ENCODE measurements at places on chromosomes 16 and 17.

DNA sequence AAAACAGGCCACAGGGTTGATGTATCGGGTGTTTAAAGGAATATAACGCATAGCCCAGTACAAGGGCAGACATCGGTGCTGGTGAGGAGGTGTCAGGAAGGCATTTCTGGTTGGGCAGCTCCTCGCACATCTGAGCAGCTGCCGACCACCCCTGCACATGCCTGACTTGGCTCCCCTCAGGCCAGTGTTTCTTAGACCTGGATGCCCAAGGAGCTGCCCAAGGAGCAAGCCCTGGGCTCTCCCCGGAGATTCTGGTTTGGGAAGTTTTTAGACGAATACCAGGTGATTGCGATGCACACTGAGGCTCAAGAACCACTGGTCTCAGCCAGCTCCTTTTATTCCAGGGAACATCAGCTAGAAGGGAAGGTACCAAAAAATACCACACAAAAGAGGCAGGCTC is 11.6 kb downstream of the WIPI1 start:
- no peak for DNase-seq

DNA sequence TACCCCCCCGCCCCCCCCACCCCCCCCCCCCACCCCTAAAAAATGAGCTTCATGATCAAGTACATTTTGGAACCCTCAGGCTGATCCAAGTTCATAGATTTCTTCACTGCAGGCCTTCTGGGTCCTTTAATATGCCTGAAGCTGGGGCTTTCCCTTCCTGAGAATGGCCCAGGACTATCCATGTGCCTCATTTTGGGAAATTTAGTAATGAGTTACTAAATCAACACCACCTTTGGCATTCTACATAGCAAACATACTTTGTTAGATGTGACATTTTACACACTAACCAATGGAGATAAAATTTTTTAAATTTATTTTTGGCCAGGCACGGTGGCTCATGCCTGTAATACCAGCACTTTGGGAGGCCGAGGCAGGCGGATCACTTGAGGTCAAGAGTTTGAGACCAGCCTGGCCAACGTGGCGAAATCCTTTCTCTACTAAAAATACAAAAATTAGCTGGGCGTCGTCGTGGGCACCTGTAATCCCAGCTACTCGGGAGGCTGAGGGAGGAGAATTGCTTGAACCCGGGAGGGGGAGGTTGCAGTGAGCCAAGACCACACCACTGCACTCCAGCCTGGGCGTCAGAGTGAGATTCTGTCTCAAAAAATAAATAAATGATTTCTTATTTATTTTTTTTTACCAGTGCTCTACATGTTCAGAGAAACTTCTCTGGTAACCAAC is 14.0 kb downstream of the HERPUD1 start:
- DNase-seq = no peak

- DNase-seq = no peak
Observed at GRCh38 chr16:84914273-84914672, 94.5 kb downstream of the CRISPLD2 start.

GRCh38 chr16:78894886-78895285 is 705.7 kb downstream of the MAF start:
- DNase-seq = no peak

GRCh38 chr16:49716339-49716934 is 139.5 kb downstream of the ZNF423 start:
- no peak for DNase-seq

- peak; percentile 93 for DNase-seq
Observed at GRCh38 chr17:45147581-45148182, 593 bp upstream of the HEXIM1 start.

DNA sequence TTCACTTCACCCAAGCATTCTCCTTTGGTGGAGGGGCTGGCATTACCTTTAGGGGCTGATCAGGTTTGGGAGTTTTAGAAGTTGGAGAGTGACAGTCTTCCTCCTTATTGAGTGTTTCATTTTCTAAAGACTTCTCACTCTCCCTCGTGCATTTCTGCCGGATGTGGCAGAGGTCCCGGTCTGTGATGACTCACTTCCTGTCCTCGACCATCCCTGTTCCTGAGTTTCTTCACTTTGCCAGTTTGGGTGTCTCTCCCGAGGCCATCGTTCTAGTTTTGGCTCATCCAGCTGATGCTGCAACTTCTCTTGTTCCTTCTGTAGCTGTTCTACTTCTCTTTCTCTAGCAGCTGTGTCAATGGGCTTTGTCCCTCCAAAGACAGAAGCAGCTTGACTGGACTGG is 104.3 kb downstream of the PHKB start:
- no peak for DNase-seq

- no peak for DNase-seq
Observed at GRCh38 chr17:7882629-7883028, 6.0 kb upstream of the CHD3 start.
